ENCODE measurements at places on chromosomes 13 and 19.

DNA sequence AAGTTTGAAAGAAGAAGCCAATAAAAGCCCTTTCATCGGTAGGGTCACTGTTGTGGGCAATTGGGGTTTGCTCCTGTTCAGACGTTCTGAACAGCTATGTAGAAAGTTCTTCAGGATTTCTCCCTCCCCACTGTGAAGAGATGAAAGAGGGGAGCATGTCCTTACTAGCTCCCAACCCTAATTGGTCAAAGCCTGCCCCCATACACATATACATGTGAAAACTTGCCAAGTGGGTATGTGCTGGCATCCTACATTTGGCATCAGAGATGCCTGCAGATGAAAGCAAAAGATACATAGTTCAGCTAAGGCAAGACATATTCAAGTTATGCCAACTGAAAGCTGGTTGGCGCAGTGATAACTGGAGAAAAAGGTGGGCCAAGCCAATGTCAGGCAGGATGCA, 363.1 kb upstream of the DACH1 start:
- DNase-seq, result no peak

DNA sequence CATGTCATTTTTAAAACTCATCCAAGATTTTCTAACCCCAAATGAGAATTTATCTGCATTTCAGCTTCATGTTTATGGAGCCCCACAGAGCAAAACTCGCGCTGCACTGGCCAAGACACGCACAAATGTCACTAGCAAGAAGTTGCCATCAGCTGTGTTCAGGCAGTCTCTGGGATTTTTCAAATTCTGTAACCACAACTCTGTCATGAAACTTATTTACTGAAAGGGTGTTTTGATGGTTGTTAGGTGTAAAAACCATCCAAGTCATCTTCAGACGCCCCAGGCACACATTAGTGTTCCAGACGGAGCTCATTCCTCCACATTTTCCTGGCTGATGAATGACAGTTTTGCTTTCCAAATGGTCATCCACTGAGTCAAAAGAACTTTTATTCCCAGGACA, 63.4 kb downstream of the SLC7A1 start:
- no peak for DNase-seq

GRCh38 chr19:18098891-18099622, 1.5 kb downstream of the MAST3 start:
- DNase-seq, result no peak

- peak; percentile 64 for DNase-seq
Measured at GRCh38 chr19:2578391-2578890, 102.5 kb downstream of the GADD45B start.

All from choroid plexus epithelial cell (primary cell).